ENCODE measurements at places on chromosomes 7 and 10.
A peak's percentile ranks its signal among the peaks of the same experiment; 100 is the strongest.

DNA sequence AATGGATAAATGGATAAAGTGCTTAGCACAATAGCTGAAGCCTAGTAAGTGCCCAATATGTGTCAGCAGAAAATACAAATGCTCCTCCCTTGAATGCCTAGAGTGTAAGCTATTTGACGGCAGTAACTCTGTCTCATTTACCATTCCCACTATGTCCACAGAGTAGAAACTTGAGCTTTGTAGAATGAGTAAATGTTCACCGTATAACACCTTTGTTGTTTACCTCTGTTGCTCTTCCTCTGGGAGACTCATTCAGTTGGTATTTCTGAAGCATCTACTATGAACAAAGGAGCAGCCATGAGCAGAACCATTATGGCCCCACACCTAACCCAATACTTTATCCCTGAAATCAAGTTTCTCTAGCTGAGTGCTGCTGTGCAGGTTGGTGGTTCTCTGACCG, 8.4 kb upstream of the SLC16A12 start:
- DNase-seq: no peak

DNA sequence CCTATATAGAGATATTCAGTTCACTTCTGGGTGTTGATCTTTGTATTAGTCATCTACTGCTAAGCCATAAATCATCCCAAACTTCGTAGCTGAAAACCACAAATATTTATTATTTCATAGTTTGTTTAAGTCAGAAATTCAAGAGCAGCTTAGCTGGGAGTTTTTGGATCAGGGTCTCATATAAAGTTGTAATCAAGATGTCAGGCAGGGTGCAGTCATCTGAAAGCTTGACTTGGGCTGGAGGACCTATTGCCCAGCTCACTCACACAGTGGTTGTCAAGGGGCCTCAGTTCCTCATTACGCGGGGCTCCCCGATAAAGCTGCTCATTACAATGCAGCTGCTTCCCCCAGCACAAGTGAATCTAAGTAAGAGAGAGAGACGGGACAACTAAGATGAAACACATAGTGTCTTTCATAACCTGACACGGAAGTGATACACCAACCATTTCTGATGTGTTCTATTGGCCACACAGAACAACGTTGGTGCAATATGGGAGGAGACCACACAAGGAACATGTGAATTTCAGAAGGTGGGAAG, 15.7 kb downstream of the PPP1R3C start:
- DNase-seq: no peak

- no peak for DNase-seq
These were observed 26.8 kb upstream of the ZNF746 start for GRCh38 chr7:149524394-149524793.

DNA sequence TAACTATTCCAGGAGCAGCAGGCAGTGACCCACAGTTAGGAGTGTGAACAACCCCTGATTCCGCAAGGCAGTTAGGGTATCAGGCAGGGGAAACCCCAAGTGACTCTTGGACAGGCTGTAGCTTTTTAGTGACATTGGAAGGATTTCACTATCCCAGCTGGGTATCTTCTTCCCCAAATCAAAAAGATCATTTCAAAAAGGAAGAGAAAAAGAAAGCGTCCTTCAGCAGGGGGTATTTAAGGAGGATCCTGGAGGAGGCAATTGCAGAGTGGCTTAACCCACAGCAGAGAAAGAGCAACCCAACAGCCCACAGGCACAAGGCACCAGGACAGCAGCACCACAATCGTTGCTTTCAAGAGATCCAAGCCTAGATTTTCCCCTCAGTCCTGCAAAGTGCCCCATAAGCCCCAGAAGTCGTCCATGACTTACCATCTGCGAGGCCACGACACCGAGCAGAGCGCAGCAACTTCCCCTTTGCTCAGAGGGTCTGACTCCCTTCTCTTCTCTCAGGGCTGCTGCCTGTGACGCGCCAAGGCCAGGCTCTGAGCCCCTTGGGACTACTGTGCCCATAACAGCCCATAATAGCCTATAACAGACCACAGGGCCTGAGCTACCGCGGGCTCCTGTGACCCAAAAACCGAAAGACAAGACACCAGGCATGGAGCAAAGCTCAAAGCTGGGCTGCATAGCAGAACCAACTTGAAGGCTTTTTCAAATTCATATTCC, 19.8 kb downstream of the PIK3AP1 start:
- no peak for DNase-seq

GRCh38 chr7:16715928-16716327, 37.6 kb upstream of the TSPAN13 start:
- no peak for DNase-seq

GRCh38 chr7:142438235-142438922, 180.5 kb upstream of the PRSS58 start:
- DNase-seq: no peak

- no peak for DNase-seq
These were observed 17.5 kb downstream of the STEAP1B start for GRCh38 chr7:22482503-22482902.

DNA sequence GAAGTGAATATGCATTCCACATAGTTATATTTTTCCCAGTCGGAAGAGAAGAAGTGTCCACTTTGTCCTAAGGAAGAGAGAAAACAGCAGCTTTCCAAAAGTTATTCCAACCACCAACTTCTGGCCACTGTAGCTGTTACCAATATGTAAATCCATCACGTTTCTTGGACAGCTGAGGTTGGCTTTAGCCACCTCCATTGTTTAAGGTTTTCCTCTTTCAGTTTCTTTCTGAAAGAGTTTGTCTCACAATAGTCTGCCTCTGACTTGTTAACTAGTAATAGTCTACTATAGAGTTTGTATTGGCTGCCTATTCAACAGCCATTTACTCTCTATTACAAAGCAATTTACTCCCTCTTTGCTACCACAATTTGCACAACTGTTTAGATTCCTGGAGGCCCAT, 457.6 kb upstream of the LRRN3 start:
- DNase-seq: no peak

- DNase-seq: no peak
These were observed at the start of gene VSTM2A for GRCh38 chr7:54541669-54542625. VSTM2A (plus strand) TSS chr7:54542375; CDS start chr7:54542731, 356 bp downstream.

DNA sequence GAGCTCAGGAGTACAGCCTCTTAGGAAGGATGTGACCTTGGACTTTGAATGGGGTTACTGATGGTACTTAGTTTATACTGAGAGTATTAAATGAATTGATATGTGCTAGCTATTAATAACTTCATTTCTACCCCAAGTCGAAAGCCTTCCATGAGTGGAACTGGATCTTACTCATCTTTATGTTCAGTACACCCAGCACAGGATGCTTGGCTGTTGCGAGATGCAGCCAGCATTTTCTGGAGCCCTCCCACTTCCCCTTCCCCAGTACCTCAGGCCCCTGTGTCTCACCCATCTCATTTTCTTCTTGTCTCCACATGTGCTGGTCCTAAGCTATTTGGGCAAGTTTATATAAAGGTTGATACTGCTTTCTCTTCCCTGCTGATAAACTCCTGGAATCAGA, 7.2 kb downstream of the UPP1 start:
- DNase-seq: no peak

DNA sequence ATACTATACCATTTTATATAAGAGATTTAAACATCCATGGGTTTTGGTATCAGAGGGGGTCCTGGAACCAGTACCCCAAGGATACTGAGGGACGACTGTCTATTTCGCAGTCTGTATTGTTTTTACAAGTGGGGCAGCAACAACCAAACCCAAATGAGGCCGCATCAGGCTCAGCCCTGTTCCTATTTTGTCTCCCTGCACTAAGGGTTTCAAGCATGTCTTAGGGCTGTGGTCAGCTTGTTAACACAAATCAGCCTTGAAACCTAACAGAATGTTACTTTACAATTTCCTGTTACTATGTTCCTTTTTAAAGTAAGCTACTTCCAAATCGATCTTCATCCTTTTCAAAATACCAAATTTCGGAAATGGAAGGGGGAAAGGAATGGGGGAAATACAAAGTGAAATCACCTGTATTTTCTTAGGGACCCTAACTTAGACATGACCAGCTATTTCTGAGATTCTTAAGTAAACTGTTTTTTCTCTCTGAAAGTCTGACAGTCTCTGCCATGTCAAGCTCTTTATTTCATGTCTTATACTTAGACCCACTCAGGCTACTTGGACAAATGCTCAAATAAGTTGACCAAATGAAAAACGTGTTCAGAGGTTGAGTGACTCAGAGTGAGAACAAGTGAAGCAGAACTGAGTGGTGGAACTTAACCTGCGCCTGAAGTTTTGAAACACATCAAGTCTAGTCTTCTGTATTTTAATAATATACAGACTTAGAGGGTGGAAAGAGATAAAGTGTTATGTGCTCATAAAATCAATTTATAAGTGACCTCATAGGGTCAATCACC, 75.8 kb downstream of the C1GALT1 start:
- no peak for DNase-seq

- DNase-seq: no peak
These were observed 322.0 kb downstream of the RNLS start for GRCh38 chr10:88261152-88261551.

GRCh38 chr10:4057725-4058513, 272.9 kb upstream of the KLF6 start:
- DNase-seq: no peak

- DNase-seq: no peak
These were observed 117.6 kb downstream of the SEM1 start for GRCh38 chr7:96591900-96592676.

DNA sequence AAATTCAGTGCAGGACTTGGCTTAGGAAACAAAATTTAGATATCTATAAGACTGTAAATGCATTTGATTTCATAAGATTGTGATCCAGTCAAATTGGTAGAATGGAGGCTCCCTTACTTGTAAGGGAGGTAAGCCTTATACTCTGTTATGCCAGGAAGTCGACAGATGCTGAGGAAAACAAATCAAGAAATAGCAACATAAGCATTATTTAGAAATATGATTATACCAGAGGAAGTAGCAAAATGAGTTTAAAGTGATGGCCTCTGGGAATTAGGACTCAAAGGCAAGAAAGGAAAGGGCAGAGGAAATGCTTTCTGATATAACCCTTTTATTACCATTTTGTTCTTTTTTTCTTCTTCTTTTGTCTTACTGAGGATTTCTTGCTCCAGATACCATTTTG, 40.5 kb upstream of the MTPAP start:
- no peak for DNase-seq

DNA sequence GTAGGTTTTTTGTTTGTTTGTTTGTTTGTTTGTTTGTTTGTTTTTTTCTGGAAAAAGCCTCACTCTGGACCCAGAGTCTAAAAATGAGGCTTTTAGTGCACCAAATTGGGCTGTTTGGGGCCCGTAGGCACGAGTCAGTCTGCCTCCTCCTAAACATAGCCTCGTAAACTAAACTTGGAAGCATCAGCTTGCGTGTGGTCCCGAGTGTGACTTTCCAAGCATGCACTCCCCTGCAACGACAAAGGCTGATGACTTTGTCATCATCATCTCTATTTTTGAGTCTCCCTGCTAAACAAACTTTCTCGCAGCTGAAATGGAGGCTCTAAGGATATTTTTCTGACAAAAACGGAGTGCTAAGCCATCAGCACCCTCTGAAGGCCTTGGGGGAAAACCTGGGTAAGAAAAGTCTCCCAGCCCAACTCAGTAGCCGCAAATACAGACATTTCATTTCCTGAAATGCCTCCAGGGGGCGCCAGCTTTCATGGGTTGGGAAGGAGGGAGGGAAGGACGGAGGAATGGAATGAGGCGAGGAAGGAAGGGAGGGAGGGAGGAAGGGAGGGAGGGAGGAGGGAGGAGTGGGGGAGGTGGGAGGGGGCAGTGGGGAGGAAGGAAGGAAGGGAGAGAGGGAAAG, 245.9 kb downstream of the KCNMA1 start:
- DNase-seq: no peak

DNA sequence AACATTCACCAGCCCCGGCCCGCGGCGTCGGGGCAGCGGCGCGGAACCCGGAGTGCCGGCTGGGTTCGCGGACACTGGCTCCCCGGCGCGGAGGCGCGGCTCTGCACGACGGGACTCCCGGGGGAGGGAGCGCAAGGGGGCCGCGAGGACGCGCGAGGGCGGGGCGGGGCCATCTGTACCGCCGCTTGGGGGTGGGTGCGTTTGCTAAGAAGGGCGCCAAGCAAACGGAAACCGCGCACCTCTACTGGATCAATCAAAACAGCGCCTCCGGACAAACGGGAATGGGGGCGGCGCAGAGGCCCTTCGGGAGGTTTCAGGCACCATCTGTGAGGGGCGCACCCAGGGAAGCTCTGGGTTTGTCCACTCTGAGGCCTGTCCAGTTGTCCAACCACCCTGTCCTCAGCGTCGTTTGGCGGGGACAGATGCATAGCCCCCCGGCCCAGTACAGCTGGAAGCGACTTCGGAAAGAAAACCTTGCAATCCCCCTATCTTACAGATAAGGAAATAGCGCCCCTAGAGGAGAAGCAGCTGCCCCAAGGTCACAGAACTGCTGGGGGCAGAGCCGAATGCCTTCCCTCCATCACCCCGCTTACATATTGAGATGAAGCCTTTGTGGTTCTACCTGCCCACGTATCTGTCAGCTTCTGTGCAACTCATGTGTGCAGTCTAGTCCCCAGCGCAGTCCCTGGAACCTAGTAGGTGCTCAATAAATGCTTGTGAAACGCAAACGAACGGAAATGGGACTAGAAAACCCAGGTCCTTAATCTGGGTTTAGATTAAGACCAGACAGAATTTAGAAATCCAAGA, 10.7 kb upstream of the SLIT1 start:
- peak; percentile 55 for DNase-seq

GRCh38 chr10:30371954-30372353, 22.9 kb upstream of the MTPAP start:
- no peak for DNase-seq

- no peak for DNase-seq
These were observed 6.2 kb upstream of the TMEM243 start for GRCh38 chr7:87225696-87226095.

- no peak for DNase-seq
These were observed 43.8 kb downstream of the ITIH5 start for GRCh38 chr10:7622969-7623368.

GRCh38 chr10:114482480-114483304, 78.4 kb upstream of the AFAP1L2 start:
- DNase-seq: no peak

GRCh38 chr7:124514471-124514870, 251.1 kb downstream of the GPR37 start:
- no peak for DNase-seq

DNA sequence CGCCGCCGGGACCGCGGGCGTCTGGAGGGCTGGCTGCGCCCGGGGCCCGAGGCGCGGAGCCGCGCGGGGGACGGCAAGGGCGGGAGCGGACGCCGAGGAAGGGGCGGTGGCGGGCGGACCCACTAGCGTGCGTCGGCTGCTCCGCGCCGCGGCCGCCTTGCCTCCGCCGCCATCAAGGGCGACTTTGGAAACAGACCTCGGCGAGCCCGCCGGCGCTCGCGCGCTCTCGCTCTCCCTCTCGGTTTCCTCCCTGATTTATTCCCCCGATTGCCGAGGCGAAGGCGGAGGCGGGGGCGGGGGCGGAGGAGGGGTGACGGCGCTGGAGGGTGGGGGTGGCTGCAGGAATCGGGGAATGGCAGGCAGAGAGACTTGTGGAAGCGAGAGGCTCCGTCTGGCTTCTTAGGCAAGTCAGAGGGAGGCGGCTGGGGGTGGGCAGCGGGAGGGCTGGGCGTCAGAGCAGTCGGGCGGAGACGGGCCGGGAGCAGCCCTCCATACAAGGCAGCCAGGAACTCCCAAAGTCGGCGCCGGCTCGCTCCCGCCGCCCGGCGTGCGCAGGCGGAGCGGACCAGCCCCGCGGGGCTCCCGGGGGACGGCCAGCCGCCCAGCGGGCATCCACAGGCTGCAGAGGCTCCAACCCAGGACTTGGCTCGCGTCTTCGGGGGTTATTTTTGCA, at the start of gene CACNA2D1:
Gene CACNA2D1 (minus strand): TSS at position 231 of the 673 bp plus-strand sequence.
- DNase-seq: no peak
